Effector CD8-positive, alpha-beta T cell (primary cell): ENCODE measurements at places on chromosomes 4 and X.

GRCh38 chr4:140806163-140806562 is 50.0 kb upstream of the TBC1D9 start:
- DNase-seq = no peak

DNA sequence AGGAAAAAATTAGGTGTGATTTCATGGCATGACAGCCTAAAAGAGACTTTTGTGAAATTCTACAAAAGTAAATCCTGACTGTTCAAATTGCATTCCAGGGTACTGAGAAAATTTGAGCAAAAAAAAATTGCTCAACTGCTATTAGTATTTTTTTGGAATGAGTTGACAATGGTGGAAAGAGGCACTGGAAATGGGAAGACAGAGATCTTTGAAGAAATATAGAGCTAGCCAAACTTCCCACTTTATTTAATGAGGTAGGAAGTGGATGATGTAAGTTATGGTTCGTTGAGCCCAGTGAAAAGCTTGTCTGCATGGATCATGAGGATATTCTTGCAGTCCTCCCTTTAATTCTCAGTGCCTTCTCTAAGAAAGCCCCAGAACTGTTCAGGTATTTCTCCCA is 183.8 kb downstream of the PTTG2 start:
- DNase-seq = no peak

DNA sequence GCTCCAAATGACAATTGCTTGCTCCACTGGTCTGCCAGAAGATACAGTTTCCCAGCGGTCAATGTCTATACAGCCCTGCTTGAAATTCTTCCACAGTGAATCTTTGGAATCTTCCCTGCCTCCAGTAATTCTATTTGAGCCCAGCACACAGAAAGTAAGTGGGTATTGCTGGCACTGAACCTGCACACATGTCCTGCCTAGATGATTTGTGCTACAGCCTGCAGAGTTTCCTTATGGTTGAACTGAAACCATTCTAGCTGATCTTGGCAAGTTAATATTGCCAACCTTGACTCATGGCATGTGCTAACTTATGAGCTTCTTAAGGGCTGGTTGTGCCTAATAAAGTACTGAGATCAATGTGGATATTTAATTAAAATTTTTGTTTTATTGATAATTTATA is 553.8 kb upstream of the GNPDA2 start:
- DNase-seq = no peak

DNA sequence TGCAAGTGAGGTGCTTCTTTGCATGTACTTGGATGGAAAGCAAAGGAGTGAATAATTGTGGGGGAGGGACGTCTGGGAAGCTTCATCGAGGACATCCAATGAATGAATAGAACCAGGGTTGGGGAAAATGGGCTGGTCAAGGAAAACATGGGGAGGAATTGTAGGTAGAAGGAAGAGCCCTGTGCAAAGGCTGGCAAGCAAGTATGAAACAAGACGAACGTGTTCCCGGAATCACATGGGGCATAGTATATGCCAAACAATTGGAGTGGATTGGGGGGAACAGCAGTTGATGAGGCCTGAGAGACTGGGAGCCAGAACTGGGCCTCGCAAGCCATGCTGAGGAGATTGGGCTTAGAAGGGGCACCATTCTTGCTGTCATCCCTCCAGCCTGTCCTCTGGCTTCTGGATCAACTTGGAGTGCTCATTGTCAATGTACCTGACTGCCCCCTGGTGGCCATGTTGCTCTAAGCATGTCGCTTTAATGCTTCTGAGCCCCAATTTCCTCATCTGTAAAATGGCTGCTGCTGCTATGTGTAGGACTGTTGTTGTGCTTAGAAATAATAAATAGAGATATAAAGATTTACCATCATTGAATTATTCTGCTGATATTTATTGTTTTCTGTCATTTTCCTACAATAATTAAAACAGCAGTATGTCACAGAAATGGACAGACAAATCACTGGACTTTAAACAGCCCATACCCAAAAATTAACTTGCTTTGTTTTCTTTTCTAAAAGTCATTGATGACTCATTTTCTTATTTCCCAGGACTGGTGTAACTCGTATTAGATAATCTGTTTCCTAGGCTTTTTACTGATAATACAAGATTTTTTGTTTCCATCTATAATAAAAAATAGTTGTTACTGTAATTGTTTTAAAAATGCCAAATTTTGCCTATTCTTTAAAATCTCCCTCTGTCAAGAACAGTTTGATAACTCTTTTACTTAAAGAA is 66.4 kb downstream of the JADE3 start:
- peak; percentile 25 for DNase-seq

DNA sequence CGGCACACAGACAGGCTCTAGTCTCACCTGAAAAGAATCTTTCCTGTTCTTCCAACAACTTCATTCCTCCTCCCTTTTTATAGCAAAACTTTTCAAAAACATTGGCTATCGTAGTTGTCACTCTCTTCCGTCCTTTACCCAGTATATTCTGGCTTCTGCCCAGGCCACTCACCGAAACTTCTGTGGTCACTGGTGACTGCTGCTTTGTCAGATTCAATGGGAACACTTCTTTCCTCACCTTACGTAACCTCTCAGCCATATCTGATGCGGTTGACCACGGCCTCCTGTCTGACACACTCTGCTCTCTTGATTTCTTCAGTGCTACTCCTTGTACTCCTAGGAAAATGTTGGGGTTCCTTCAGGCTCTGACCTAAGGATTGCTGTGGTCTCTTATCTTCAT is 9.2 kb upstream of the RNF150 start:
- no peak for DNase-seq

- no peak for DNase-seq
Observed at GRCh38 chrX:19152762-19153161, 30.5 kb upstream of the ADGRG2 start.

DNA sequence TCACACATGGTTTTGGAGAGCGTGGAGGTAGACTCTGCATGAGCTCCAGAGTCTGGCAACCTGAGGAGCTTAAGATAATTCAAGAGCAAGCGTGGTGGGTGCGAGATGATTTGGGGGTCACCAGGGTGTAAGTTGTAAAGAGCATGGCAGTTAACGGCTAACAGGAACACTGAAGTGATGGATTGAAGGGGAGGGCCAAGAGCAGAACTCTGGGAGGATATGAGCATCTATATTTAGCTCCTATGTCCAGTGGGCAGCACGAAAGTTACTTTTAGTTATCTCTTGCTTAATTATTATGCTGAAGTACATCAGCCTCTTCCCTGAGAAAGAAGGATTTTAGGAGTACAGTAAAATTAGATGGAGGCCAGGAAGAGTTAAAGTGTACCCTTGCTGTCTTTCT is 231.9 kb upstream of the HAND2 start:
- DNase-seq = no peak

DNA sequence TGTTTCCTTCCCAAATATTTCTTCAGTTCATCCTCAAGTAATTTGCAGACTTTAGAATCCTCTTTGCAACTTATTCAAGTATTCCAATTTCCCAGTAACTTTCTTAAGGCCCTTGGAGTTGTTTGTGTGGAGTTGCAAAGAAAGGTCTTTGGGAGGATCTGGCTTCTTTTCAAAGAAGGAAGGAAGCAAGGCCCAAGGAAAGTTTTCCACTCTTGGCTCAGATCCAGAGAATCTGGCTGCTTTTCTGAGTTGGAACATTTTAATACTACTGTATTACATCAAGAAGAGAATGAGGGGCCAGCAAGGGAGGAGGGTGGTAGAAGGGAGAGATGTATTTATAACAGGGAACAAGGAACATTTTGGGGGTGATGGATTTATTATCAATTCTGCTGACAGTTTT is 10.5 kb downstream of the CDX4 start:
- DNase-seq = no peak

- no peak for DNase-seq
Observed at GRCh38 chr4:48989461-48990203, 3.6 kb downstream of the CWH43 start.

DNA sequence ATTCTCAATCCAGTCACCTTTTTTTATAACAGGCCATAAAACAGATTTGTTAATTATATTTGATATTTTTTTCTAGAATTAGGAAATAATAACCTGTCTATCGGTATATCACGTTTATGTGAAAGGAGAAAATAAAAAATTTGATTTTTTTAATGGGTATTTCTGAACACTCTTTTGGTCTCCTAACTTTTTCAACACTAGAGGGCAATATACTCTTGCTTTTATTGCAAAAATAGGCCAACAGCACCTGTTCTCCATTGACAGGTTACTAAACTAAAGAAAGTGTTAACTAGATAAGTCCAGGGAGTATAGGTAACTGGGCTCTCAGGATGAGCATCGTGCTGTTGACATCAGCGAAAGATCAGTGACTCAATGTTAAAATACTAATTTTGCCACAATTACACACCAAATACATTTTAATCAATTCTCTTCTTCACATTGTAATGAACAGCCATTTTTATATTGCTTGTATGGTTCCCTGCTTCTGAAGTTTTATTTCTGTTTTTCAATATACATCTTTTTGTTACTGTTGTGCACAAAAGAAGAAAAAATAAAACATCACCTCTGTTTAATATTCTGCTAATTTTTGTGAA is 22.8 kb downstream of the NDST4 start:
- DNase-seq = no peak

DNA sequence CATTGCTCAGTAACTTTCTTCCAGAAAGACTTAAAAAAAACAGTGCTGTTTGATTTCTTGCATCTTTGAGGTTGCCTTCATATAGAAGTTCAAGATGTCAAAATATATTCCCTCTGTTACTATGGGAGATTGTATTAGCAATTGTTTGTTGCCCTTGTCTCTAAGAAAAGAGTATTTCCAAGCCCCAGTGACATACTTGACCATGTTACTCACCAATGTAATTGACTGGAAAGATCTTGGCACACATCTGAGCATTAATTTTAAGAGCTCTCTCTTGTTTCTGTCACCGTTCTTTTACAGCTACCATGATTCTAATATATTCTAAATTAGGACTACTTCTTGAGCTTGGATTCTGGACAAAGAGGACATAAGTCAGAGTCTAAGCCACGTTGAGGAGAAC is 902.7 kb upstream of the EPHA5 start:
- DNase-seq = no peak

DNA sequence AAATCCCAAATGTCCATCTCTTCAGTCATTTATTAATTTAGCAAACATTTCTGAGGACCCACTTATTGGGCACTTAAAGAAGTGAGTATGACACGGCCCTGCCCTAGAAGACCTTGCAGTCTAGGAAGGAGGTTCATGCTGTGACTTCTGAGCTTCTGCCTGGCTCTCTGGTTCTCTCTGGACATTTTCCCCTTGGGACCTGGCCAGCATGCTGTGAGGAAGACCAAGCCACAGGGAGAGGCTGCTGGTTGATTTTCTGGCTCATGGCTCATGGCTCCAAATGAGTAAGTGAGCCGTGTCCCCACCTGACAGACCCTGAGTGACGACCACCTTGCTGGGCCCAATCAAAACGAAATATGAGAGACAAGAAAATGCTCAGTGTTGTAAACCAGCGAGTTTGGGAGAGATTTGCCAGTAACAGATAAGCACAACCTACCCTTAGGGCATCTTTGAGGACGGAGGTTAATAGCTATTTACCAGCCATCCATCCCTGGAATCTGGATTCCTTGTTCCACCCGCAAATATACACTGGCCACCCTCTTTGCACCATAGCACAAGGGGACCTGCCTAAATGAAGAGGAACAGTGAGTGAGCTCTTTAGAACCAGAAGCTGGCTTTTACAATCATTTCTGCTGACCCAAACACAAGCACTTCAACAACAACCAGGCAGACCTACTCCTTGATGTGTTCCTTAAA is 876 bp downstream of the MPP1 start:
- DNase-seq = no peak

DNA sequence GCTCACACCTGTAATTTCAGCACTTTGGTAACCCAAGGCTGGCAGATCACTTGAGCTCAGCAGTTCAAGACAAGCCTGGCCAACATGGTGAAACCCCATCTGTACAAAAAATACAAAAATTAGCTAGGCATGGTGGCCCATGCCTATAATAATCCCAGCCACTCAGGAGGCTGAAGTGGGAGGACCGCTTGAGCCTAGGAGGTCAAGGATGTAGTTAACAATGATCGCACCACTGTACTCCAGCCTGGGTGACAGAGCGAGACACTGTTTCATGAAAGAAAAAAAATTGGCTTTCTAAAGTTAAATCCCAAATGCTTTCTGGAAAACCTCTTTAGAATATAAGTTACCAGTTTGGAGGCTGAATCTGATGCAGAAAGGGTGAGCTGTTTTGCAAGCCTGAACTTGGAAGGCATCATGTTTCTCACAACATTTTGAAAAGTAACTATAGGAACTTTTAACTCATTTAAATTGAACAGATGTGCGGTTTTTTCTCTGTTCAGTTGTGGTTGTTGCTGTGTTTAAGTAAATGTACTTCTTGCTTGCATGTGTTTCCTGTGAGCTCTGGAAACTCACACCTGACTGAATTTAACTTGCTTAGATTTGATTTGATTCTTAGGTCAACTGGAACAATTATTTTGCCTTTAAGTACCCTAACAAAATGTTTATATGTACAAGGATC is 39.8 kb upstream of the TMEM131L start:
- no peak for DNase-seq

- no peak for DNase-seq
Observed at GRCh38 chr4:173134426-173134825, 34.2 kb upstream of the GALNT7 start.

- DNase-seq = no peak
Observed at GRCh38 chrX:141815904-141816303, 22.2 kb upstream of the MAGEC3 start.

DNA sequence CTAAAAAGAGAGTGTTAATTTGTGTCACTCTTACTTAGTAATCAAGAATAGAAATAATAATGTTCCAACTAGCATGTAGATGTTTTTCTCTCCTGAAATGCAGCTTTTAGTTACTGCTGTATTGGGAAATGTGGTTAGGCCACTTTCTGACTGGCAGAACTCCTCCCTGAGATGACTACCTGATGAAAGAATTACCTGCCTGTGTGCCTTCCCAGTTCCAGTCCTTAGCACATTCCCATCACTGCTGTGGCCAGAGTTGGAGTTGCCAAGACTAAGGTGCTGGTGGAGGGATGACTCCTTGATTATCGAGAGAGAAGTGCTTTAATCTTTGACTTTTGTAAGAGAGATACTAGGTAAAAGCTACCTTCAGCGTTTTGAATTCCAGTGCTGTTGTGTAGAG is 9.5 kb downstream of the GAB1 start:
- no peak for DNase-seq

DNA sequence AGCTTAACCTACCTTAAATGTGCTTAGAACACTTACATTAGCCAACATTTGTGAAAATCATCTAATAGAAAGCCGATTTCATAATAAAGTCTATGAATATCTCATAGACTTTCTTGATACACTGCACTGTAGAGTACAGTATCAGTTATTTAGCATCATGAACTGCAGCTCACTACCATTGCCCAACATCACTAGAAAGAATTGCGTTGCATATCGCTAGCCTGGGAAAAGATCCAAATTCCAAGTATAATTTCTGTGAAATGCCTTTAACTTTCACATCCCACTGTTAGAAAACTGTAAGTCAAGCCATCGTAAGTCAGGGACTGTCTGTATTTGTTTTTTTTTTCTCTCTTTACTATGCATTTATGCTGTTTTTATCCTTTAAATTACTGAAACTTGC is 918.6 kb upstream of the PABPC4L start:
- no peak for DNase-seq

GRCh38 chr4:100880011-100880410 is 362.2 kb upstream of the EMCN start:
- no peak for DNase-seq

- no peak for DNase-seq
Observed at GRCh38 chr4:158193171-158193749, 17.0 kb upstream of the TMEM144 start.

- DNase-seq = no peak
Observed at GRCh38 chrX:2220829-2221567, 279.8 kb downstream of the DHRSX start.
